NCI-H2081 treated with DMSO at 0.1 percent for 48 hours (cell line): ENCODE measurements at places on chromosomes 1 and 21.

DNA sequence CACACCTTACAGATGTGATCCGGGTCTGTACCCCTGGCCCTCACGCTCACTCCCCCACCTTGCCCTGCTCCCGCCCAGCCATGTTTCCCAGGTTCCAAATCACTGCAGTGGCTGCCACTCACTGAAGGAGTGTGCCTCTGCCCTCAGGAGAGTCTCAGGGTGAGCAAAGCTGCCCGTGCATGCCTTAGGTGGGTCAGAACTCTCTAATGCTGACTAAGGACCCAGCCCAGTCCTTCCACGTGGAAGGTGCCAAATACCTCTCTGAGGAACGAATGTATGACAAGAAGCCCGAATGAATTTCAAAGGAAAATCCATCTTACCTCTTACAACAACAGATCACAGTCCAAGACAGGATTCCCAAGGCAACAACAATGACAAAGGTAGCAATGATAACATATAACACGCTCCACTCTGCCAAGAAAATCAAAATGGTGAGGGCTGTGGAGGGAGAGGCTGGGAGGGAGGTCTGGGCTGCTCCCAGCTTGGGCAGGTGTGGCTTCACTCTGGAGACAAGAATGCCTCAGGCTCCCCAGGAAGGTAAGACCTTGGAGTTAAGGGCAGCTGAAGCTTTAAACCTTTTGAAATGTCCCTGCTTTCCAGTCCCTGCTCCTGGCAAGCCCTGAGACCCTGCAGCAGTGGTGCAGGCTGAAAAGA lies 115.2 kb downstream of the KIAA0319L start:
- no peak for DNase-seq

DNA sequence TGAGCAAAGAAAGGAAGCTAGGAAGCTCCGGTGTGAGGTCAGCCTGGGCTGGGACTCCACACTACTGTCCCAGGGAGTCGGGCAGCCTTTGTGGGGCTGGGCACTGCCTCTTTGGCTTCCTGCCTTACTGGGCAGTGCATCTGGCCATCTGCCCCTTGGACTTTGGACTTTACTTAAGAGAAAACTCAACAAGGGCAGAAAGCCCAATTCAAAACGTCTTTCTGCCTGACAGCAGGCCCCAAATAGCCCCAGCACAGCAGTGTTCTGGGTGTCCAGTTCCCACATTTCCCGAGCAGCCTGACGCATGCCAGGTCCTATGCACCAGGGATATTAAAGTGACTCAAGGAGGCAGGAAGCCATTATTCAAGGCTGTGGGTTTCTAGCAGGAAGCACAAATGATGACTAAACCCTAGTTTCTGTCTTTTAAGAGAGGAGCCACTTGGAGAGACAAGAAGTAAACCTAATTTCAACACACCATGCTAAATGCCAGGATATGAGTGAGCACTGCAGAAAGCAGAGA lies 37.9 kb upstream of the EDEM3 start:
- DNase-seq, result no peak

DNA sequence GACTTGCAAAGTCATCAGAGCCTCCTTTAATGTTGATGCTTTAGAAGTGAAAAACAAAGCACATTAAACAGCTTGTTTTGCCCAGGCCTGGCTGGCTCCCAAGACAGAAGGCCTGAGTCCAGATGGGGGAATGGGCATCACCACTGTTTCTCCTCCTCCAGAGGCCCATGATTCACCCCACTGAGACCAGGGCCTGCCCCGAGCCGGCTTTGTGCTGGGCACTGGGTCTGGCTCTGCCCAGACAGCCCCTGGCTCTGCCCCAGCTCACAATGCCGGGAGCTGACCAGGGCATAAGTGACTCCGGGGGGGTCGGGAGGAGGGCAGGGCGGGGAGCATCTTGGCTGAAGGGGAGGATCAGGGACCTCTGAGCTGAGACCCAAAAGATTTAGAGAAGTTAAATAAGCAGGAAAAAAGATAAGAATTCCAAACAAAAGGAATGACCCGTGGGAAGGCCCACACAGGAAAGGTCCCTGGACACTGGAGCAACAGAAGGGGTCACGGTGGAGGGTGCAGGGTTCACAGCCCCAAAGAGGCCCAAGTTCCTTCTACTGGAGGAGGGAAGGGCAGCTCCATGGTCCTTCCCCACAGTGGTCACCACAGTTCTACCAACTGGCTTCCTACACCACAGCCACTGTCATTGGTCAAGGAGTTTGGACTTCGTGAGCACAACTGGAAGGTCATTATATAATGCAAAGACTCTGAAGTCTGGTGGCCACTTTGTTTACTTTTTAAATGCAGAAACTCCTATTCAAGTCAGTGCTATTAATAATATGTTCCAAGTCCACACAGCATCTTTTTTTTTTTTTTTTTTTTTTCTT lies 5.5 kb downstream of the C2CD2 start:
- no peak for DNase-seq

DNA sequence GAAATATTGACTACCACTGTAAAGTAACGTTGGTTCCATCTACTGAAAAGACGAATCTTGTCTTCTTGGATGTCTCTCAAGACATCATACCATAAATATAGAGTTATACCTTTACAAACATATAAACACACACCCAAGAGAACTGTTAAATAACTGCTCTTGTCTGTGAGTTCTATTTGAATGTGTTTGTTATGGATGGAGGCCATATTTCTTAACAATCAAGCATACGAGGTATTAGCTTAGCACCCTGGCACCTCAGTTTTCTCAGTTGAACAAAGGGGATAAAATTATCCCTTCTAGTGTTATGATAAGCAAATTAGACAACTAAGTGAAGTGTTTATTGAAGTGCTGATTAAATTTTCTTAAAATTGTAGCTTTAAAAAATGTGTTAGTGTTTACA lies 336.6 kb upstream of the ZRANB2 start:
- DNase-seq, result no peak

GRCh38 chr1:60223158-60223557 lies 149.6 kb upstream of the C1orf87 start:
- no peak for DNase-seq

DNA sequence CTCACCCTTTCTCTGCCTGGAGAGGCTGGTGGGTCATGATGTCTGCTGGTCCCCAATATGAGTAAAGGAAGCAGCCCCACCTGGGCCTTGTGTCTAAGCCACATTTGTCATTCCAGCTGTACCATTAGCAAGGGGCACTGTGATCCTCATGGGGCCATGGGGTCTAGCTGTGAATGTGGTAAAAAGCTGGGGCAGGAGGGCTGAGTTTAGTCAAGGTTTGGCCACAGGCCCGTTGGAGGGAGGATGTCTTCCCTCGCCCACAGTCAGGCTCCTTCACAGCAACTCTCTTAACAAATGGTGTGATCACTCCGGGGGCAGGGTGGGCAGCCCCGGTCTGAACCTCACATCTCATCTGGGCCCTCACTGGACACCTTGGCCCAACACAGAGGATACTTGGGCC lies 115.4 kb downstream of the DMRTB1 start:
- no peak for DNase-seq

GRCh38 chr1:43321331-43321891 lies 16.2 kb upstream of the MPL start:
- no peak for DNase-seq

- DNase-seq, result no peak
Measured at GRCh38 chr1:20428841-20429240, 57.2 kb downstream of the CAMK2N1 start.

GRCh38 chr1:1436630-1437032 lies 1.1 kb downstream of the VWA1 start:
- DNase-seq, result no peak

DNA sequence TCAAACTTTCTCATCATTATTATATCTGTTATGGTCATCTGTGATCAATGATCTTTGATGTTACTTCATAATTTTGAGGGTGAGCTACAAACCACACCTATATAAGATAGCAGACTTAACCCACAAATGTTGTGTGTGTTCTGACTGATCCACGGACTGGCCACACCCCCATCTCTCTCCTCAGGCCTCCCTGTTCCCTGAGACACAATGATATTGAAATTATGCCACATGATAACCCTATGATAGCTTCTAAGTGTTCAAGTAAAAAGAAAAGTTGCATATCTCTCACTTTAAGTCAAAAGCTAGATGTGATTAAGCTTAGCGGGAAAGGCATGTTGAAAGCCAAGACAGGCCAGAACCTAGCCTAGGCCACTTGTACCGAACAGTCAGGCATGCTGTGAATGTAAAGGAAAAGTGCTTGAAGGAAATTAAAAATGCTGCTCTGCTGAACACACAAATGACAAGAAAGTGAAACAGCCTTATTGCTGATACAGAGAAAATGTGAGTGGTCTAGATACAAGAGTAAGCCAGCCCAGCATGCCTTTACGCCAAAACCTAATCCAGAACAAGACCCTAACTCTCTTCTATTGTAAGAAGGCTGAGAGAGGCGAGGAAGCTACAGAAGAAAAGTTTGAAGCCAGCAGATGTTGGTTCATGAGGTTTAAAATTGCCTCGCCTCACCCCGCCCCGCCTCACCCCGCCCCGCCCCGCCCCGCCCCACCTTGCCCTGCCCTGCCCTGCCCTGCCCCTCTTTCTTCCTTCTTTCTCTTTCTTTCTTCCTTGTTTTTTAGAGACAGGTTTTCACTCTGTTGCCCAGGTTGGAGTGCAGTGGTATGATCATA lies 16.5 kb downstream of the CTSS start:
- DNase-seq, result no peak

DNA sequence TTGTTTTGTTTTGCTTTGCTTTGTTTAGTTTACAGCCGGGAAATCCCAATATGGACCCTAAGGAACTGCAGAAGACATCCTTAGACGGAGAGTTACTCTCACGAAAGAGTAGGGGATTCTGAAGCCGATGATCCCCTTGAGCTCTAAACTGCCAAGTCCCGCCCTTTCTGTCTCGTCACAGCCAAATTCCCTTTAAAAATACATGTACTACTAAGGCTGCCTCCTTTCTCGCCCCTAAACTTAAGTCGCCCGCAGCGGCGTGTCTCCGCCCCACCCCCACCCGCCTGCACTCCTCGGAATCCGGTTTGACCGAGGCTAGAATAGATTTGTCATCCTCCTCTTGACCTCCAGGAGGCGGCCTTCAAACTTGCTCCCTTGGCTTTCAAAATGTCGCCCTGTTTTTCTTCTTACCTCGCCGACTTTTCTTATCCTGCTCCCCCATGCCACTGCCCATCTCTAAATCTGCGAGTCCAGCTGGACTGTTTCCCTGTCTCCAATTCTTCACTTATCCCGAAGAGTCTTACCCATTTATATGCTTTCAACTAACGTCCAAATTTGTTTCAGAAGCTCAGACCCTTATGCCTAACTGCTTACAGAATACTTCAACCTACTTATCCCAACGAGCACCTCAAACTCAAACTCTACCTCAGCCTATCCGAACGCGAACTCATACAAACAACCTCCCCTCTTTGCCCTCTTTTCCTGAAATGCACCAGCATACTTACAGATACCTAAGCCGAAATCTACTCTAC lies 10.9 kb upstream of the BOLA1 start:
- peak; percentile 59 for DNase-seq

- no peak for DNase-seq
Measured at GRCh38 chr1:30847358-30847972, 61.1 kb downstream of the SDC3 start.
